ENCODE measurements at places on chromosomes 16 and 17. TPM values are rescaled to one million over a fixed set of nuclear protein-coding genes. Genes with fewer than 3 reads are reported as not detected.

Gene SLFN14
- not detected for total RNA-seq

Gene HSD17B1
- 2.3 TPM for total RNA-seq

Gene CNTD1
- 2.2 TPM for total RNA-seq

Gene LGALS9B
- total RNA-seq: not detected

Gene RNF222
- not detected for total RNA-seq

Gene FMNL1
- 2.8 TPM for total RNA-seq

Gene KCNJ18
- not detected for total RNA-seq

Gene TMEM238L
- not detected for total RNA-seq

Gene C16orf54
- not detected for total RNA-seq

Gene RNF112
- not detected for total RNA-seq

Gene ZMYND15
- 2.2 TPM for total RNA-seq

Gene FBF1
- 14.1 TPM for total RNA-seq

Gene LRRC75A
- 4.5 TPM for total RNA-seq

- no peaks in the 10 kb centered on the region for H3K4me1 ChIP-seq
- H3K27ac ChIP-seq: no peak overlapping the region
- no peaks in the 10 kb centered on the region for H3K27me3 ChIP-seq
These were observed 34.5 kb upstream of the CLEC3A start for GRCh38 chr16:77987810-77988209.

DNA sequence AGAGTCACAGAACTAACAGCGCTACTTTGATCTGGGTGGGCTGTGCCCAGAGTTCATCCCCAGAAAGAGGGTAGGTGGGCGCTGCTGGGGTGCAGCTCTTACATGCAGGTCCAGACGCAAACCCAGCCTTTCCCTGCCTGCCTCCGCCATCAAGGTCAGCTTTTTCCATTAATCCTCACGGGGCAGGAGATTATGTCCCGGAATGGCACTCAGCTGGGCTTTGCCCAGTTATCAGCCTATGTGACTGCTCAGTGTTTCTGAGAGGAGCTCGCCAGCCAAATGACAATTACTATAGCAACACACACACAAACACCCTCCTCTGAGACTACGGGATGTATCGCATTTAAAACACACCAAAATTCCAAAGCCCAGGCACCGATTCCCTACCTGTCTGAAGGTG is 20.1 kb downstream of the GLYR1 start:
- H3K27me3 ChIP-seq: no peaks in the 10 kb centered on the region
- H3K27ac ChIP-seq: no peak overlapping the region
- no peaks in the 10 kb centered on the region for H3K4me1 ChIP-seq

GRCh38 chr17:28702752-28703150 is 8.9 kb downstream of the PROCA1 start:
- H3K27me3 ChIP-seq: no peaks in the 10 kb centered on the region
- H3K4me1 ChIP-seq: peaks cover 19% of the 10 kb centered on the region
- peak overlapping the region; percentile 77 for H3K27ac ChIP-seq
- no peak for DNase-seq
- H3K4me3 ChIP-seq: no peak overlapping the region

- peaks cover 48% of the 10 kb centered on the region for H3K4me1 ChIP-seq
- no peak for DNase-seq
- no peaks in the 10 kb centered on the region for H3K36me3 ChIP-seq
- no peaks in the 10 kb centered on the region for H3K27me3 ChIP-seq
- no peak overlapping the region for H3K4me3 ChIP-seq
- no peak overlapping the region for H3K27ac ChIP-seq
These were observed 19.9 kb upstream of the MMD start for GRCh38 chr17:55441544-55441943.

- no peaks in the 10 kb centered on the region for H3K27me3 ChIP-seq
- H3K27ac ChIP-seq: no peak overlapping the region
- DNase-seq: no peak
- peaks cover 1% of the 10 kb centered on the region for H3K4me1 ChIP-seq
- H3K36me3 ChIP-seq: no peaks in the 10 kb centered on the region
These were observed 551.9 kb upstream of the ZFHX3 start for GRCh38 chr16:73599870-73600269.

DNA sequence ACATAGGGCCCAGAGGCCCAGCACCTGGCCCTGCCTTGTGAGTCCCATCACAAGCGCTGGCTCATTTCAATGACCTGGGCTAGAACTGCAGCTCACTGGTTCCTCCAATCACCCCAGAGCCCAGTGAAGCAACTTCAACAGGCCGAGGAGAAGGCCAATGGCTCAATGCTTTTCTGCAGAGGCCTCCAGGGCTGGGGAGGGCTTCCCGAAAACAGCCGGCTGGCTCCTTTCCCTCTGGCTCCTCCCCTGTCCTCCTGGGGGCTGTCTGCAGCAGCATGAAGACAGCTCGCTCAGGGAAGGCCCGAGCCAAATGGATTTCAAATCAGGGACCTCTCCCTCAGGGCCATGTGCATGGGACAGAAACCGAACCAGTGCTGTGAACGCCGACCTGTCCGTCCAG is 121.6 kb downstream of the ZNF423 start:
- no peaks in the 10 kb centered on the region for H3K4me1 ChIP-seq
- no peak for DNase-seq
- H3K4me3 ChIP-seq: no peak overlapping the region
- no peaks in the 10 kb centered on the region for H3K27me3 ChIP-seq
- H3K27ac ChIP-seq: no peak overlapping the region

GRCh38 chr16:73006026-73006425 is 41.9 kb downstream of the ZFHX3 start:
- H3K36me3 ChIP-seq: no peaks in the 10 kb centered on the region
- no peak overlapping the region for H3K4me3 ChIP-seq
- H3K4me1 ChIP-seq: peaks cover 22% of the 10 kb centered on the region
- H3K27me3 ChIP-seq: no peaks in the 10 kb centered on the region

- H3K4me1 ChIP-seq: no peaks in the 10 kb centered on the region
- H3K27ac ChIP-seq: no peak overlapping the region
- no peak overlapping the region for H3K4me3 ChIP-seq
These were observed 45.4 kb upstream of the HSBP1 start for GRCh38 chr16:83762141-83762991.

- no peak for DNase-seq
- H3K27me3 ChIP-seq: no peaks in the 10 kb centered on the region
- peak overlapping the region; percentile 40 for H3K27ac ChIP-seq
- H3K4me1 ChIP-seq: peaks cover 9% of the 10 kb centered on the region
- no peak overlapping the region for H3K4me3 ChIP-seq
These were observed 3.1 kb upstream of the JPT2 start for GRCh38 chr16:1674751-1675664.

DNA sequence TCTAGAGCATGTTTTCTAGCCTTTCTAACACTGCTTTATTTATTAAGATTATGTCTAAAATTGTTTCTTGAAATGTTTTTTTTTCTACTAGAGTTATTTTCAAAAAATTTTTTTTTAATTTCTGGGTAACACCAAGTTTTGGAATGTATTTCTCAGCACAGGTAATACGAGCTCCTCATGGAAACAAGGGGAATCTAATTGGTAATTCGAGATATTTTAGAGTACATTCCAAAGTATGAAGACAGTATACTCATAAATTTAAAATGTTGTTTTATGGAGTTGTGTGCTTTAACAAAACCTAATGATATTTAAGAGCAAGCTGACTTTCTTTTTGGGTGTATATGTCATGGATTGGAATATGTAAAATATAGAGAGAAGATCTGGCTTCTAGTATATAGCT is 42.4 kb downstream of the OMG start:
- H3K4me1 ChIP-seq: no peaks in the 10 kb centered on the region
- H3K27me3 ChIP-seq: no peaks in the 10 kb centered on the region
- DNase-seq: no peak
- H3K36me3 ChIP-seq: no peaks in the 10 kb centered on the region
- no peak overlapping the region for H3K4me3 ChIP-seq
- no peak overlapping the region for H3K27ac ChIP-seq

DNA sequence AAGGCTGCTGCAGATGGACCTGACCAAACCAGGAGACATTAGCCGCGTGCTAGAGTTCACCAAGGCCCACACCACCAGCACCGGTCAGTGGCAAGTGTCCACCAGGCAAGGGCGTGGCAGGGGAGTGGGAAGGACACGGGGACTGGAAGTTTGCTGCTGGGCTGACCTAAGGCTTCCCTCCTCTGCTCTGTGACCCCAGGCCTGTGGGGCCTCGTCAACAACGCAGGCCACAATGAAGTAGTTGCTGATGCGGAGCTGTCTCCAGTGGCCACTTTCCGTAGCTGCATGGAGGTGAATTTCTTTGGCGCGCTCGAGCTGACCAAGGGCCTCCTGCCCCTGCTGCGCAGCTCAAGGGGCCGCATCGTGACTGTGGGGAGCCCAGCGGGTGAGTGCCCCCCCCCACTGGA is 4.8 kb downstream of the HSD11B2 start:
- H3K4me1 ChIP-seq: peaks cover 7% of the 10 kb centered on the region
- no peak overlapping the region for H3K27ac ChIP-seq

DNA sequence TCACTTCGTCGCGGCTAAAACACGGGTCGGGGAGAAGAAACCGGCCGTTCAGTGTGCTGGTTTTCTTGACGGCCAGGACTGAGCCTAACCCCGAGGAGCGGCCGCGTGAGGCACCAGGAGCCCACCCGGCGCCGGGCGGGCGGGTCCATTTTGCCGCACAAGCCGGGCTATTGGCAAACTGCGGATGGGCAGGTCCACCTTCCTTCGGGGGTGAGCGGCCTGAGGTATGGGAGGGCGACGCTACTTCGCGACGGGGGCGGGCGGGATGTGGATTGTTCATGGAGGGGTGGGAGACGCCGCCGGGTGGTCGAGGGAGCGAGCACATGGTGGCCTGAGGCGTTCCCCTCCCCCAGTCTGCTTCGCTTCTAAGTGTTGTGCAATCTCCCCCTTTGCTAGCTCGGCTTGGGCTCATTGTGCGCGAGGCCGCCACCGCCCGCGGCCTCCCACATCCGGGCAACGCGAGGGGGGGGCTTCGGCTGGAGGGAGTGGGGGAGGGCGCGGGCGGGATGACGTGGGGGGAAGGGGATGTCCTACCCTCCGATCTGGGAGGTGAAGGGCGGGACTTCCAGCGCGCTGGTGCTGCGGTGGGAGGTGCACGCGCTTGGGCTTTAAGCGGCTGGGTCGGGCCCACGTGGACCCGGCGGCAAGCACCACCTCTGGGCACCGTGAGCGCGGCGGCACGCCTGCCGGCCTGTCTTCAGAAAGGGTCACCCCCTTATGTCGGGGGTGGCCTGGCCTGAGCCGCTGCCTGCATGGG is 5.9 kb upstream of the CD68 start:
- H3K36me3 ChIP-seq: no peaks in the 10 kb centered on the region
- peak; percentile 72 for DNase-seq
- H3K4me3 ChIP-seq: peak overlapping the region; percentile 98
- no peaks in the 10 kb centered on the region for H3K27me3 ChIP-seq
- peaks cover 12% of the 10 kb centered on the region for H3K4me1 ChIP-seq

DNA sequence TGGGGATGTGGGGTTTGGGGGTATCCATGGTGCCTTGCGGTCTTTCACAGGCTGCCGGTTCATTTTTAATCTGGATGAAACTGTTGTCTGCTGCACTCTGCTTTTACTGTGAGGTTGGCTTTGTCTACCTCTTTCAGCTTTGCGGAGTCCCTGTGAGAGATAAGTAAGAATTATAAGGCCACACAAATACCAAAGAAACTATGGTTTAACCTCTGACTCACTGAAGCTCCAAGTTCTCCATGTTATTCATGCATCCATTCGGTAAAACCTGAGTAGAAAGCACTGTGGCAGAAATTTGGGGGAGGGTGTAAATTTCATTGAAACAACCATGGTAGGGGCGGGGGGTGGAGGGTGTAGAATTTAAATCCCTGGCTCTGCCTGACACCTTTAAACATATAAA is 30.5 kb downstream of the KIAA0753 start:
- H3K4me1 ChIP-seq: no peaks in the 10 kb centered on the region
- DNase-seq: no peak
- no peaks in the 10 kb centered on the region for H3K36me3 ChIP-seq
- no peak overlapping the region for H3K27ac ChIP-seq

GRCh38 chr17:14372905-14373613 is 72.2 kb downstream of the HS3ST3B1 start:
- DNase-seq: peak; percentile 72
- 0 out of 2 replicates have a peak, but pooled peaks cover 8% of the 10 kb centered on the region for H3K4me1 ChIP-seq
- H3K27ac ChIP-seq: peak overlapping the region; percentile 50
- H3K36me3 ChIP-seq: no peaks in the 10 kb centered on the region

DNA sequence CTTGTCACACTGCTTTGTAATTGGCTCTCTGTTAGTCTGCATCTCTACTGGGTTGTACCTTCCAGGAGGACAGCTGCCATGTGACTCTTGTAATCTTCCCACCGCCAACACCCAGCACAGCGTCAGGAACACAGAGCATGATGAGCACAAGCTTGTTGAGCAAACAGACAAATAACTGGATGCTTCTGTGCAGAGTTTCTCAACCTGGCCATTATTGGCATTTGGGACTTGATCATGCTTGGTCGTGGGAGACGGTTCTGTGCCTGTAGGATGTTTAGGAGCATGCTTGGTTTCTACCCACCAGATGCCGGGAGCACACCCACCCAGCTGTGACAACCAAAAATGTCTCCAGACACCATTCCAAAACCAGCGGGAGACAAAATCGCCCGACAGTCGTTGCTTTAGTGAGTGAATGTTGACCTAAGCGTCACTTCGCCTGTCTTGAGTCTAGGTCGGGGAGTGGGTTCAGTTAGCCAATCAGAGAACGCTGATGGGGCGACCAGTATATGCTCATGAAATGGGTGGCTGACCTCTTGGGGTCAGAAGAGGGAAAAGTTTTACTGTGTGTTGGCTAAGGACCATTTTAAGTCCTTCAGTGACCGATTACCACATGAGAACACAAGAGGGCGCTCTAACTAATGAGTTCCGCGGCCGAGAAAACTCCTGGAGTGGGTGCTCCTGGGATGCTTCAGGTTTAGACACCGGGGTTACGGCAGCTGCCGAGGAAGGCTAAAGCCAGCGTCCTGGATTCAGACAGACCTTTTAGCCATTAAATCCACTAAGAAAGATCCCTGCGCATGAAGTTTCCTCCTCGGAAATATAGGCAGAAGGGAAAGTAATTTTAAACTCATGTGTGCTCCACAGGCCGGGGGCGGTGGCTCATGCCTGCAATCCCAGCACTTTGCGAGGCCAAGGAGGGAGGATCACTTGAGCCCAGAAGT is 57.8 kb upstream of the TEX2 start:
- H3K36me3 ChIP-seq: no peaks in the 10 kb centered on the region
- H3K27me3 ChIP-seq: no peaks in the 10 kb centered on the region

GRCh38 chr17:57207396-57207795 is 48.9 kb upstream of the MSI2 start:
- DNase-seq: no peak
- H3K4me1 ChIP-seq: no peaks in the 10 kb centered on the region
- H3K36me3 ChIP-seq: no peaks in the 10 kb centered on the region
- no peak overlapping the region for H3K27ac ChIP-seq

DNA sequence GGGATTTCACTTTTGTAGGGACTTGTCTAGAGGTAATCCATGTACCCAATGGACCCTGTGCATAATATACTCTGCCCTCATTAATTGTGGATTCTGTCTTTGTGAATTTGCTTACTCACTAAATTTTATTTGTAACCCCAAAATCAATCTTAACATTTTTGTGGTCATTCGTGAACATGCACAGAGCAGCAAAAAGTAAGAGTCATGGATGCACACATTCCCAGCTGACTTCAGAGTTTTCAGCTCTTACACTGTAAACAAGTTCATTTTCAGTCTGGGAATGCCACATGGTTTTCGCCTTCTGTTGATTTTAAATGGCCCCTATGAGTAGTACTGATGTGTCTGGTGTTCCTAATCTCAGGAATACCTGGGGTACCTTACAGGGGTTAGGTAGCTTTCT is 24.3 kb downstream of the TAC4 start:
- no peak for DNase-seq
- H3K27me3 ChIP-seq: no peaks in the 10 kb centered on the region
- no peak overlapping the region for H3K4me3 ChIP-seq
- peaks cover 24% of the 10 kb centered on the region for H3K36me3 ChIP-seq
